NCI-H1930 (cell line): ENCODE measurements at places on chromosomes 7 and 10.

DNA sequence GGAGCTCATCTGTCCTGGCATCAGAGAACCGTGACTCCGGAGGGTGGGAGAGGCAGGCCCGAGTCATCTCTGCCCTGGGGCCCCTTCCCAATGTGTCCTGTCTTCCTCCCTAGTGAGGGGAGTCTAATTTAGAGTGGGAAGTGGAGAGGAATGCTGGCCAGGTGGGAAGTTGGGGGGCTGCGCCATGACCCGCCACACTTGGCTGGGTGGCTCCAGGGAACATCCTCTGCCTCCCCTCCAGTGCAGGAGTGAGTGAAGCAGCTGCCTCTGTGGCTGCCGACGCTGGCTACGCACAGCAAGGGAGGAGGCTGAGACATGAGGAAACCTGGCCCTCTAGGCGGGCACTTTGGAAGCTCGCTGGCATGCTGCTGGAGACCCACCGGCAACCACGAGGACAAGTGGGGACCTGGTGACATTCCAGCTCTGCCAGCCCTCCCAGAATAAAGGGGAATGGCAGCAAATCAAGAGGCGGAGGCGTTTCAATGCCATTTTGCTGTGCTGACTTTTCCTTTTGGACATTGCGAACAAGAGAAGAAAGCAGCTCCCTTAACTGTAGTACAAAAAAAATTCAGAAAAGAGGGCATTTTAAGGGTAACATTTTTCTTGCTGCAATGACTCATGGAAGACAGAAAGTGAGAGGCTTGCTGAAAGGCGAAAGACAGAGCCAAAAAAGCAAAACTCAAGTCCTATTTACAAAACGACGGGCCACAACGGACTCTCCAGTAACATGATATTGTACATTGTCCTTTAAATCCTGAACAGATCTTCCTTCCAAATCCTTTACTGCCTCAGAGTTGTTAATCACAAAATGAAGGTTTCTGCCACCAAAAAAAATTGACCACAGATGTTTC is 121.2 kb upstream of the PITRM1 start:
- no peak for DNase-seq

DNA sequence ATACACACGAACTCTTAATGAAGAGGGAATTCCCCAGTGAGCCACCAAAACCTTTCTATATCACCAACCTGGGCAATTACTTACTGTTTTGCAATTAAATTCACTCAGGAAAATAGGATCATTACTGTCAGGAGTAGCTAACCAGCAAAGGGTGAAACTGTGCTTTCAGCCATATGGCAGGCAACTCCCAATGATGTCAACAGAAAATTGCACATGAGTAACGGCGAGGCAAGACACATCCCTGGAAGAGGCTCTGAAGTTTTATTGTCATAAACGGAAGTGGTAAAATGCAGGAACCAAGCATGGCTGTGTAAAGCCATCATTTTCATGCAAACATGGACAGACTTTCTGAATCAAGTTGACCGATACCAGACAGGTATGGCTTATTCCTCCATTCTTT is 548.9 kb upstream of the AUTS2 start:
- no peak for DNase-seq

DNA sequence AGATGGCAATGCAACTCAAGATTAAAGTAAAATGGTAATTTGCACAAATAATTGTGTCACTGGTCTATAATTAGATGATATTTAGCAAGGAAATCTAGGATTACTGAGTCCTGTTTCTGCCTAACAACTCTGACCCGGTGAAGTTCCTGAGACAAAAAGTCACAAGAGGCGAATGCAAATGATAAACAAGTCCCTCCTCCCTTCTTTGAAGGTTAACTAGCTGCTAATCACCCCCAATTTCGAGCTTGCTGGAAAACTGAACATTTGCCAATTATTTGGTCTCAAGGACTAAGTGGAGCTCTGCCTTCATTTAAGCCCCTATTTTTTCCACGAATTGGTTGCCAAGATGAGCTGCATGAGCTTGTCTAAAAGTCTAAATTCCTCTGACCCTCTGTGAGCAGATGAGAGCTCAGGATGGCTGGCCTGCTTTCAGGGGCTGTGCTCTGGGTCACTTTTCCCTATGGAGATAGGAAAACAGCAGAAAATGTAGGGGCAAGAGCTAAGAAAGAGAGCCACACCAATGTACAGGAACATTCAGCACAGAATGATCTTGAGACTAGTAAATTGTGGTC is 127.3 kb downstream of the MBL2 start:
- DNase-seq, result no peak

- no peak for DNase-seq
Observed at GRCh38 chr7:71753236-71753635, 621.3 kb downstream of the GALNT17 start.

DNA sequence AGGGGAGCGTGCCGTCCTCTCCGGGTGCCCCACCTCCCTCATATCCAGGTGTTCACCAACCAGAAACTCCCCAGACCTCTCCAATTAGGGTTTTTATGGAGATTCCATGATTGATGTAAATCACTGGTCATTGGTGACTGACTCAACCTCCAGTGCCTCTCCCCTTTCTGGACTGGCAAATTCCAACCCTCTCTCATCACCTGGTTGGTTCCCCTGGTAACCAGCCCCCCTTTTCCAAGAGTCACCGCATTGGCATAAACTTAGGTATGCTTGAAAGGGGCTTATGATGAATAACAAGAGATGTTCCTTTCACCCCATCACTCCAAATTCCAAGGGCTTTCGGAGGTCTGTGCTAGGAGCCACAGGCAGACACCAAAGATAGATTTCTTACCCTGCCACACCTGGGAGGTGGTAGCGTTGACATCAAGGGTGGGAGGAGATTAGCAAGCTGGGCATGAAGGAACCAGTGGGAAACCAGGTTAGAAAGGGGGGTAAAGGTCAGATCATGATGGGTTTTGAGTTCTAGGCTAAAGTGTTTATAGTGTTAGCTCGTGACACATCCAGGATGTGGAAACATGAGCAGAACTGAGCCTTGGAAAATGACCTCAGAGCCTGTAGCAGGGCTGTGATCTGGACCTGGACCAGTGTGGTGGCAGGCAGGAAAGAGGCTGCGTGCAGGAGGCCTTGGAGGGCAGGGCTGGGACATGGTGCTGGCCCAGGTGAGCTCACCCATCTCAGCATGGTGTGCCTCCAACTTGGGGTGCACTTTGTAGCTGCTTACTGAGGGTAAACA is 45.1 kb downstream of the CAMK1D start:
- DNase-seq, result no peak

DNA sequence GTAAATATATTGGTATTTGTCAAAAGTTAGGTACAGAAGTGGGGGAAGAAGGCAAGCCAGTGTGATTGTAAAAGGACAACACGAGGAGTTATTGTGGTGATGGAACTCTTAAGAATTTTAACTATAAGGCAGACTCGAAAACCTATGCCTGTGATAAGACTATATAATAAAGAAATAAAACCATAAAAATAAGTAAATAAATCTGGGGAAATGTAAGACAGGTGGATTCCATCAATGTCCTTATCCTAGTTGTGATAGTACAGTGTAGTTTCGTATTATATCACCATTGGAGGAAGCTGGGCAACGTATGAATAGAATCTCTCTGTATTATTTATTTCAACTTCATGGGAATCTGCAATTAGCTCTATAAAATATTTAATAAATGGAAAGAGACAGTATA is 395.7 kb downstream of the CDC14C start:
- no peak for DNase-seq

GRCh38 chr10:69641261-69641980 is 11.4 kb downstream of the FAM241B start:
- DNase-seq, result no peak

DNA sequence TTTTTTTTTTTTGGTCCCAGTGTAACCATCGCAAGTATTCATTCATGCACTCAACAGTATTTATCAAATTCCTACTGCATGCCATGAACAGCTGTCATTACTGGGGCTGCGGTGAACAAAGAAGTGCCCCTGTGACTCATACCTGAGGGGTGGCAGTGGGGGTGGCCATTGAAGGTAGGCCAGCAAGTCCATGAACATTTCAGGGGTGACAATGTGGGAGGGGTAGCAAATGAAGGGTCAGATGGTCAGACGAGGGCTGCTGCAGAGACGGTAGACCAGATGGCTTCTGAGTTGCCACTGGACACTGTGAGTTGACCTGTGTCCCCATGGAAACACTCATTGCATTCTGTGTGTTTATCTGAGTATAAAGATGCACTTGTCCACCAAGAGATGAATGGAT is 92.5 kb upstream of the PITRM1 start:
- no peak for DNase-seq

- no peak for DNase-seq
Observed at GRCh38 chr7:74223711-74224510, 14.1 kb downstream of the LAT2 start.

DNA sequence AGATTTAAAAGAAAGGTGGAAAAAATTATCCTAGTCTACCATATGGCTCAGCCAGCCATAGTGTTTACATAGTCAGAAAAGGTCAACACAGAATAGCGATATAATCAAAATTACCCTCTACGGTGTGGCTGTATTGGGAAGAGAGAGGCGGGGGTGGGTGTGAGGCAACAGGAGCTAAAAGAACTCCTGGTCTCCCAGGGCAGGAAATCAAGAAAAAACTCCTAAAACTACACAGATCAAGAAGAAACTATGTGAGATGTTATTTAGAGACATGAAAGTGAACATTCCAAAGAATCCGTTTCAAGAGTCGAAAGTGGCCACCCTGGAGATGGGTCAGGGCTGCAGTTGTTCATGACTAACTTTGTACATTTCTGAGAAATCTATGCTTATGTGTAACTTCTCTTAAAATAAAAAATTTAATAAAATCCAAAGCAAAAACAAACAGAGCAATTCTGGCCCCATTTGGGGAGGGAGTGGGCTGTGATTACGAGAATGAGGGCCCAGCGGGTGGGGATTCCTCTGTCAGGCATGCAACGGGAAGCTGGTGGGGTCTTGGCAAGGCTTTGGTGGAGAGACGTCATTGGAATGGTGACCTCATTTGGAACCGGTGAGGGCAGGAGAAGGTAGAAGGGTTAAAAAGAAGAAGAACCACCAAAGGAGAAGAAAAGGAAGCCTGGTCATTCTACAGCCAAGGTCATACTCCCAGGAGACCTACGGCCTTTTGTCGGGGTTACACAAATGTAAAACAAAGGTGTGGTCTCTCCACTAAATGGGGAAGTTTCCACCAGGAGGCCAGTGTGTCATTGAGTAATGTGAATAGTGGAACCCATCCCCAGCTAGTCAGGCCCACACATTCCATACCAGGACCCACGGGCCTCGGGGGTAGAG is 71.2 kb upstream of the DUSP5 start:
- no peak for DNase-seq

DNA sequence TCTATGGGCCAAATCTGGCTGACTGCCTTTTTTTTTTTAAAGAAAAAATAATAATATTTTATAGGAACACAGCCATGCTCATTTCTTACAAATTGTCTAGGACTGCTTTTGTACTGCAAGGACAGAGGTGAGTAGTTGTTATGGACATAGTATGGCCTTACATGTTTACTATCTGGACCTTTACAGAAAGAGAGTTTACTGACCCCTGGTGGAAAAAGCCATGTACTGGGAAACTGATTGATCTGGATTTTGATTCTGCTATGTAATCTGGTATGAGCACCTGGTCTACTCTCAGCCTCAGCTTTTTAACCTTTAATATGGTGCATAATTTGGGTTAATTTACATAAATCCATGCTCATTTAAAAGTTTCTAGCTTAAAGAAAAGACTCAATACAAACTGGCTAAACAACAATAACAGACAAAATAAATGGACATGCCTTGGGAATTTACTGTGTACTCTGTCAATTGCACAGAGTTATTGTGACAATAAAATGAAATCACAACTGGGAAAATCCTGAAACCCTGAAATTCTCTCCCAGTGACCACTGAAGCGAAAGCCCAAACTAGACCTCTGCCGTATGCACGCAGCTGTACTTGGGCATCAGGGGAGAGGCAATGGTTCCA is 260.7 kb downstream of the BMPER start:
- no peak for DNase-seq

- no peak for DNase-seq
Observed at GRCh38 chr7:31893365-31893764, 176.8 kb downstream of the PDE1C start.

DNA sequence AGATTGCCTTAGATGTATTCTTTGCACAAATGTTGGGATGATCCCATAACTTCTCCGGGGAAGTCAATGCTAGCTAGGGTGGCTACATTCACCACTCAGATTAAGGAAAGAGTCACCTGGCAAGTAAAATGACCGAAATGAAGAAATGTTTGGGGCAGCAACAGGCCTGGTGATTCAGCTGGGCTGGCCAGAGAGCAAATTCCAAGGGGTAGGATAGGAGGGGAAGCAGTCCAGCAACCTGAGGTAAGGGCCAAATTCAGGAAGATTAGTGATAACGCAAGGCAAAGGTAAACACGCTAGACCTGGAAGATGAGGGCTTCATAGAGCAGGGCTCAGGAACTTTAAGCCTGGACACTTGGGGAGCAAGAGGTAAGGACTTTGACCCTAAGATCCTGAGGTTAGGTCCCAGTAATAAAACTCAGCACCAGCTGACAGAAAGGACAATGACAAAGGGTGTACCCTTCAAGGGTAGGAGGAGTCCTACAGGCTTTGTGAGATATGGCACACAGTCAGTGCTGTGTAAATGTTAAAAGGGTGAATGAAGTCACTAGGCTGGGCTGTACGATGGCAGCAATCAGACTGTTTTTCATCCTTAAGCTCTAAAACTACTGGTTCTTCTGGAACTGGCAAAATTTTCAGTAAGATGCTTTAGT is 22.7 kb upstream of the SMNDC1 start:
- DNase-seq, result no peak

DNA sequence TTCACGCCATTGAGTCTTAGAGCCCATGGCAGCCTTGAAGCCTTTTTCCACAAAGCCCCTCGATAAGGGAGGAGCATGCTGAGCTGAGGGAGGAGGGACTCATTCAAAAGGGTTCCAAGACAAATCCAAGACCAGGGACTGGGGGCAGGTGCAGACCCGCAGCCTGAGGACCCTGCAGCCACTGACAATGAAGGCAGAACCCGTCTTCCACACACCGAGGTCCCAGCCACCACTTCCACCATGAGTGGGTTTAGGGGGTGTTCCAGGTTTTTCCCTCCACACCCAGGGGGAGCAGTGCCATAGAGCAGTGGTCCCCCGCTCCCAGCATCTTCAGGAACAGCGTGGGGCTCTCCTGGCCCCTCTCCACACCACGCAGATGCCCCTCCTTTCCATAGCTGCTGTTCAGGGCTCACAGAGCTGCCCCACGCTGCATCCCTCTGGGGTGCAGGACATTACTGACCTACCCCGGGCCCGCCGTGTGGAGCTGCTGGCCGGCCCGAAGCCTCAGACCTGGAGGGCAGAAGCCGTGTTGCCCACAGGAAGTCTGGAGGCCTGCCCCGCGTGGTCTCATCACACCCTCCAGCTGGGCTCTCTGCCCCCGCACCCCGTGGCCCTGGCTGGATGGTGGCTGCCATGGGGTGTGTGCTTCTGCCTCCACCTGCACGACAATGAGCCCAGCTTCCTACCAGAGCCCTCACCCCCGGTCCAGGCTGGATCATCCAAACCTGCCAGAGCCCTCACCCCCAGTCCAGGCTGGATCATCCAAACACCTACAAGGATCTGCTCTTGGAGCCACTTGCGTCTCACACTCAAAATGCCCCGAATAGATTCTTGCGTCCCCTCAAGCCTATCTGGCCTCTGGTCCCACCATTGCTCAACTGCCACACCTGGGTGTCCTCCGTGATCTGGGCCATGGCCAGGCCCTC is 220.0 kb upstream of the TCERG1L start:
- DNase-seq, result no peak

GRCh38 chr7:131164025-131164925 is 163.4 kb upstream of the MKLN1 start:
- no peak for DNase-seq
